ENCODE measurements at places on chromosomes 7 and 10.

GRCh38 chr10:74189999-74190421, 39.0 kb downstream of the ADK start:
- no peaks in the 10 kb centered on the region for H3K36me3 ChIP-seq
- H3K4me3 ChIP-seq: peak overlapping the region; percentile 22
- peak overlapping the region; percentile 86 for H3K27ac ChIP-seq
- peaks cover 35% of the 10 kb centered on the region for H3K4me1 ChIP-seq
- H3K27me3 ChIP-seq: no peaks in the 10 kb centered on the region

- H3K27me3 ChIP-seq: peaks cover 16% of the 10 kb centered on the region
- H3K27ac ChIP-seq: no peak overlapping the region
- H3K36me3 ChIP-seq: no peaks in the 10 kb centered on the region
- no peaks in the 10 kb centered on the region for H3K4me1 ChIP-seq
- DNase-seq: no peak
- H3K4me3 ChIP-seq: no peak overlapping the region
Measured at GRCh38 chr10:93874309-93875031, 19.3 kb upstream of the SLC35G1 start.

DNA sequence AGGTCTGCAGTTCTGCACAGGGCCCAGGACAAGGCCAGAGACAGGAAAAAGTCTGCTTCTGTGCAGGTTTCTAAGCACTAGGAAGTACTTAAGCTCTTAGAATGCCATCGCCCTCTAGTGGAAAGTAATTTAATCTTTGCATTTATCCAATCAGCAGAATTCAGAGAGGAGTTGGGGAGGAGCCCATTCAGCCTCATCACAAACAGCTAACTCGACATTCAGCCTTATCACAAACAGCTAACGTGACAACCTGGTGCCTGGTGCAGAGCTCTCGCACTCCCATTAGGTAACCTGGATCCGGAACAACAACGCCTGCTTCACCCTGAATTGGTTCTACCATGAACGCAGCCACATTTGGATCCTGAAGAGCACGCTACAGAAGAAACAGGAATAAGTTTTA, 15.2 kb downstream of the OAT start:
- H3K4me1 ChIP-seq: no peaks in the 10 kb centered on the region
- H3K27ac ChIP-seq: no peak overlapping the region
- H3K36me3 ChIP-seq: peaks cover 100% of the 10 kb centered on the region
- H3K27me3 ChIP-seq: no peaks in the 10 kb centered on the region

DNA sequence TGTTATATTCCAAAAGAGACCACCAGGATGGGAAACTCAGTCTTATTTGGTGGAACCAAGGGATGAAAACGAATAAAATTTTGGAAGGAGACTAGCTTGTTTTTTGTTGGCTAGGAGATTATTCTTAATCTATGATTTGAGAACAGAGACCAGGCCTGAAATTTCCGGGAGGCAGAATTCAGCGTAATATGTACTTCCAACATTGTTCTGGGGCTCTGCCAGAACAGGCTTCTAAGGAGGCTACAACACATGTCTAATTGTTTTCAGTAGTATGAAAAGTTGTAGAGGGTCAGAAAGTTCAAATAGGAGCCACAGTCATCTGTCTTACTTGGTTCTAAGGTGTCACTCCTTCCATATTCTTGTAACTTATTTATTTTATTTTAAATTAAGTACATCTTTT, 1.7 kb downstream of the DDX21 start:
- peak overlapping the region; percentile 94 for H3K27ac ChIP-seq
- no peaks in the 10 kb centered on the region for H3K36me3 ChIP-seq
- DNase-seq: no peak
- no peaks in the 10 kb centered on the region for H3K27me3 ChIP-seq
- peaks cover 44% of the 10 kb centered on the region for H3K4me1 ChIP-seq
- H3K4me3 ChIP-seq: peak overlapping the region; percentile 78

DNA sequence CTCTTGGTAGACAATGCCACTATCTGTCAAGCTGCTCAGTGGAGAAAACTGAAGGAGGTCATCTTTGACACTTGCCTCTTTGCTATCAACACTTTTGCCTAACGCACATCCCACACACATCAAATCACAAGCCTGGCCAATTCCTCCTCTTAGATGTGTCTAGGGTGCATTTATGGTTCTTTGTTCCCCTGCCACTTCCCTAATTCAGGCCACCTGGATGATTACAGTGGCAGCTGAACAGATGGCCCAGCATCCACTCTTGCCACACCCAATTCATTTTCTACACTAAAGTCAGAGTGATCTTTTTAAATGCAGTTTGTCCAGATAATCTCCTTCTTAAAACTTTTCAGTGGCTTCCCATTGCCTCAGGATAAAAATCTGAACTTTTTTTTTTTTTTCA, 58.6 kb downstream of the LAMB4 start:
- no peaks in the 10 kb centered on the region for H3K27me3 ChIP-seq
- no peak for DNase-seq
- H3K27ac ChIP-seq: no peak overlapping the region
- no peak overlapping the region for H3K4me3 ChIP-seq
- H3K36me3 ChIP-seq: no peaks in the 10 kb centered on the region
- H3K4me1 ChIP-seq: no peaks in the 10 kb centered on the region

DNA sequence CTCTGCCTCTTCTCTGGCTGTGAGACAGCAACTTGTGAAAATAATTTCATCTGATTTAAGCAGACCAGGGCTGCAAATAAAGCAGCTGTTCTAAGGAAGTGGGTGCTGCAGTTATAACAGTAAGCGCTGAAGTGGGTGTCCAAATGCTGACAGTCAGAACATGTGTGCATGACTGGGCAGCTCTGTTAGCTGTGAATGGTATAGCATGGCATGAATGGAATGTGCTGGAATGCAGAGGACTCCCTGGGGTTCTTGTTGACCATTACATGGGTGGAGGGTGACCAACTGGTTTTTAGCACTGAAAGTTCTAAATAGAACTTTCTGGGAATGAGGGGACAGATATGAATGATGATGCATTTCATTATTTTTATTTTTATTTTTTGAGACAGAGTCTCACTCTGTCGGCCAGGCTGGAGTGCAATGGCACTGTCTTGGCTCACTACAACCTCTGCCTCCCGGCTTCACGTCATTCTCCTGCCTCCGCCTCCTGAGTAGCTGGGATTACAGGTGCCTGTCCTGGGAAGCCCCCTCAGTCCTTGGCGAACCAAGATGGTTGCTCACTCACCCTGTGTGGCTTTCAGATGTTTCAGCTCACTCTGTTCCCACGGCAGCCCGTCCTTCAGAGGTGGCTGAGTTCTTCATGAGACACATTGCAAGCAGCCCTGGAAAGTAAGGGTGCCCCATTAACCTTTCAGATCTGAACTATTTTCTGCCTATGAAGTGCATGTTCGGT, 319.8 kb upstream of the PHYHIPL start:
- no peak overlapping the region for H3K27ac ChIP-seq
- no peak for DNase-seq
- H3K4me3 ChIP-seq: no peak overlapping the region

- H3K36me3 ChIP-seq: no peaks in the 10 kb centered on the region
- H3K27ac ChIP-seq: no peak overlapping the region
- H3K4me3 ChIP-seq: no peak overlapping the region
- H3K4me1 ChIP-seq: no peaks in the 10 kb centered on the region
- DNase-seq: no peak
- no peaks in the 10 kb centered on the region for H3K27me3 ChIP-seq
Measured at GRCh38 chr10:70034232-70034631, 18.4 kb upstream of the MACROH2A2 start.

GRCh38 chr7:92815412-92815811, 21.0 kb downstream of the CDK6 start:
- H3K4me1 ChIP-seq: no peaks in the 10 kb centered on the region
- DNase-seq: no peak
- H3K27ac ChIP-seq: no peak overlapping the region
- H3K36me3 ChIP-seq: no peaks in the 10 kb centered on the region
- H3K4me3 ChIP-seq: no peak overlapping the region

DNA sequence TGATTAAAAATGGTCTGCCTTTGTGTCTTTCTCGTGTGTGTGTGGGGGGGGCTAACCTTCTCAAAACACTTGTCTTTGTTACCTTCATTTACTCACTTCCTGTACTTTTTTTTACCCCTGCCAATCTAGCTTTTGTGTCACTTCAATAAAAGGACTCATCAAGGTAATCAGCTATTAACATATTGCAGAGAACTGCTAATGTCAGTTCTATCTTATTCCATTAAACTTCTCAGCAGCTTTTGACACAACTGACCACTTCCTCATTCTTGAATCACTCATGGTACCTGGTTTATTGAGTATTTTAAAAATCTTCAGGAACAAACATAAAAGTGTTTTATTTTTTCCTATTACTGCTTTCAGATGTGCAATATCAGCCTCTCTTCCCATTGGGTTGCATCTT, 59.8 kb downstream of the SLC25A40 start:
- DNase-seq: no peak
- H3K36me3 ChIP-seq: no peaks in the 10 kb centered on the region
- H3K27me3 ChIP-seq: no peaks in the 10 kb centered on the region

GRCh38 chr7:47405921-47406800, 175.8 kb downstream of the TNS3 start:
- H3K27me3 ChIP-seq: no peaks in the 10 kb centered on the region
- peaks cover 71% of the 10 kb centered on the region for H3K4me1 ChIP-seq

DNA sequence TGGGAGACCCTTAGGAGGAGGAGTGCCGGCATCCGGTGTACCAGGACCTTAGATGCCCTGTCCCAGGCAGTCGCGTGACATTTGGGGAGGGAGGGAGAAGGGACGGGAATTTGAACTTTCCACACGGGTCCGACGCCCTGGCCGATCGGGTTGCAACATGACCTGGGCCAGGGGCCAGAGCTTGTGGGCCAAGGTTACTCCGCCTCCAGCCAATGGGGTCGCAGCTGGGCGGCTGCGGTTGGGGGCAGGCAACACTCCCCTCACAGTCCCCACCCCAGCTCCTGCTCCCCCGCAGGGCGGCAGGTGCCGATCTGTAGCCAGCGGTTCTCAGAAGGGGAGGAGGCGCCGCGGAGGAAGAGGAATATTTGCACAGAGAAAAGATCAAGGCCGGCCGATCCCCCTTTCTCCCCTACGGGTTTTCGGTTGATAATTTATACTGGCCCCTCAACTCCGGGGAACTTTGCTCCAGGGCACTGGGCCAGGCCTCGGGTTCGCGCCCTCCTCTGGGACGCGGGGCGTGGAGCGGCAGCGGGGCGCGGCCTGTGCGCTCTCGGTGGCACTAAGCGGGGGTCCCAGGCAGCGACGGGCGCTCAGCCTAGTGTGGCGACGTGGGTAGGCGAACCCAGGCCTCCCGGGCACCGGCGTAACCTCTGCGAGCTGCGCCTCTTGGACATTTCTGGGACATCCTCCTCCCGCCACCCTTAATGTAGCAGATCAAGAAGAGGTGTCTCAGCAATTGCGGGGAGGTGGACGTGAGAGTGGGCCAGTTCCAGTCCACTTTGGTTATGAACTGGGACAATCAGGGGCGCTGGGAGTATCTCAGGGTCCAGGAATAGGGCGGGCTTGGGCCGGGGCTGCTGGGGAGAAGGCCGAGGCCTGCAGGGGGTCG, 1.2 kb downstream of the MLXIPL start:
- peaks cover 35% of the 10 kb centered on the region for H3K27me3 ChIP-seq
- H3K36me3 ChIP-seq: no peaks in the 10 kb centered on the region
- H3K4me3 ChIP-seq: peak overlapping the region; percentile 73
- DNase-seq: no peak

DNA sequence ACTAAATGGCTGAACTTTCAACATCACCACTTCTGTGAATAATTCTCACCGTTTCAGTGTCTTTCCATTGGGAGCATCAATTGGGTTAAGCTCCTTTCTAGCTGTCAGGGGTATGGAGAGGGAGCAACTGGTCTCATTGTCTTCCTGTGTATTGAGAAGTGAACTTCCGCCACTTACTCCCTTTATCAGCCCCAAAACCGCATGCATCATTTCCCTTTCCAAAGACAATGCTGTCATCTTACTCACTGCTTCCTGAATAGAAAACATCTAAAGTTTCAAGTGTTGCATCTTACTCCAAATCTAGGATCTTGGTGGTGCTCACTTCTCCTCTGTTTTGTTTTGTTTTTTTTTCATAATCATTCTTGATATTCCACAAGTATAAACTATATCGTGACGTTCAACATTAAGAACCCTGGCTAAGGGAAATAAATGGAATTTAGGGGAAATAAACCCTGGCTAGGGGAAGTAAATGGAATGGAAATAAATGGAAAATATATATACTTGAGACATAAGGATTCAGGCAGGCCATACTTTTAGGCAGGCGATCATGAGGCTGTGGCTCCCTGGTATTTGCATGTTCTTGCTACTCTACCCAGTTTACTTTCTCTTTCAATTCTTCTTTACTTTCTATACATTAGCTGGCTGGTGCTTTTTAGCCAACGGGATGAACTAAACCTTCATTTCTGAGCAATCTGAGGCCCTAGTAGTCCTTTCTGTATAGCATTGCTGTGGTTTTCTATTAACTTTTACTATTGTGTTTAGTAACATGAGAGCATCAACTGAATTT, 371.9 kb downstream of the BMPER start:
- DNase-seq: no peak
- H3K27ac ChIP-seq: no peak overlapping the region
- H3K27me3 ChIP-seq: no peaks in the 10 kb centered on the region

GRCh38 chr7:80347173-80347572, 164.7 kb downstream of the GNAT3 start:
- no peak for DNase-seq
- no peaks in the 10 kb centered on the region for H3K4me1 ChIP-seq
- no peaks in the 10 kb centered on the region for H3K36me3 ChIP-seq
- H3K27ac ChIP-seq: no peak overlapping the region
- no peak overlapping the region for H3K4me3 ChIP-seq

GRCh38 chr7:17320102-17320497, 21.6 kb downstream of the AHR start:
- H3K27ac ChIP-seq: no peak overlapping the region
- no peaks in the 10 kb centered on the region for H3K4me1 ChIP-seq
- no peaks in the 10 kb centered on the region for H3K27me3 ChIP-seq
- no peak for DNase-seq
- no peaks in the 10 kb centered on the region for H3K36me3 ChIP-seq

GRCh38 chr7:30996256-30996655, 32.5 kb downstream of the GHRHR start:
- no peaks in the 10 kb centered on the region for H3K36me3 ChIP-seq
- no peak for DNase-seq
- no peak overlapping the region for H3K27ac ChIP-seq

- no peaks in the 10 kb centered on the region for H3K27me3 ChIP-seq
- H3K36me3 ChIP-seq: no peaks in the 10 kb centered on the region
- no peak overlapping the region for H3K4me3 ChIP-seq
- H3K27ac ChIP-seq: no peak overlapping the region
- H3K4me1 ChIP-seq: no peaks in the 10 kb centered on the region
Measured at GRCh38 chr10:75980419-75981002, 549.1 kb downstream of the LRMDA start.

DNA sequence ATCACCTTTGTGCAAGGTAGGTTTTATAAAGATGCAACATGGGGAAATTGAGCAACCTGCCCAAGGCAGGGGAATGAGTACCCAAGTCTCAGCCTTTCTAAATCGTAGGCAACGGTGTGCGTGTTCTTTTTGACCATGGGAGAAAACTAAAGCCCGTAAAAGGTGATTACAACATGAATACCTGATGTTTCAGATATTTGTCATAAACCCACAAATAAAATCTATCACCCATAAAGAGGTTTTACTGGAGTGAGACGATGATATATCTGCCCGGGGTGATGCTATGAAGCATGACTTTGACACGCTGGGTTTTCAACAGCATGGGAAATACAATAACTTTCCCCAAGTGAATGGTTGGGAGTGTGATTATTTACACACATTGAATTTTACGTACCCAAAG, 406.3 kb upstream of the KLF6 start:
- peak overlapping the region; percentile 79 for H3K27ac ChIP-seq
- DNase-seq: no peak
- peaks cover 33% of the 10 kb centered on the region for H3K4me1 ChIP-seq
- no peak overlapping the region for H3K4me3 ChIP-seq

All from esophagus squamous epithelium (tissue), 5 donors.